ENCODE measurements at places on chromosomes 12 and 14. TPM values are rescaled to one million over a fixed set of nuclear protein-coding genes. Genes with fewer than 3 reads are reported as not detected.
A peak's percentile ranks its signal among the peaks of the same experiment; 100 is the strongest.

Gene TM7SF3
- 68.9 TPM for total RNA-seq

DNA sequence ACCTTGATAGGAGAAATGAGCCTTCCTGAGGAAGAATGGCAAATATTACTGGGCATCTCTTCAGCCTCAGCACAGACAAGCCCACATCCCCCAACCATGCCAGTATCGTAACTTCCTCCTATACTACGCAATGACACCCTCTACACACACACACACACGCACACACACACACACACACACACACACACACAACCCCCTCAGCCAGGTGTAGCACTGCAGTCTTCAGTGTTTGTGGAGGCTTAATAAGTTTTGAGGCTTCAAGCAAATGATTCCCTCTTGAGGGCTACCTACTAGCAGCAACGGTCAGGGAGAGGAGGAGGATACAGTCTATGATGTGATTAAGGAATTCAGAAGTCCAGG lies 1.6 kb downstream of the DGKA start:
- peak overlapping the region; percentile 77 for H3K4me3 ChIP-seq
- peaks cover 3% of the 10 kb centered on the region for H3K36me3 ChIP-seq
- peaks cover 45% of the 10 kb centered on the region for H3K4me1 ChIP-seq
- H3K27me3 ChIP-seq: no peaks in the 10 kb centered on the region
- H3K27ac ChIP-seq: peak overlapping the region; percentile 55
- DNase-seq: no peak

Gene ERP27
- 9.7 TPM for total RNA-seq

Gene EML5
- total RNA-seq: 2.3 TPM

DNA sequence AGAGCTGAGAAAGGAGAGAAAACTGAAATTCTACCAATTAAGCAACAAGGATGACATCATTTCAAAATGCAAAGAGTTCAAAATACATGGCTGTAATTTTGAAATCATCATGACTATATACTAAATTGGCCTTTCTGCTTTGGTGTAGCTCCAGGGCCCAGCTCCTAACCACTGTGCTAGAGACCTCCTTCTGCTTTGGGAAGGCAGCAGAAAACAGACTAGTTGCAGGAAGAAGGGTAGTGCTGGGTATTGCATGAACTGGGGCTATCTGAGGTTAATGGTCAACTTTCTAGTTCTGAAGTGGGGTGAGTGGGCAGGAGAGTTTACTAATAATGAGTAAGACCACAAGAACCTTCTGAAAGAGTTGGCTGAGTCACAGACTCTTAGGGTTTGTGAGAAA lies 66.2 kb downstream of the PTGER2 start:
- H3K27me3 ChIP-seq: no peaks in the 10 kb centered on the region
- H3K36me3 ChIP-seq: no peaks in the 10 kb centered on the region
- no peak overlapping the region for H3K27ac ChIP-seq
- no peak overlapping the region for H3K4me3 ChIP-seq
- no peak for DNase-seq

- DNase-seq: peak; percentile 85
- H3K27me3 ChIP-seq: no peaks in the 10 kb centered on the region
- peak overlapping the region; percentile 97 for H3K27ac ChIP-seq
- no peaks in the 10 kb centered on the region for H3K36me3 ChIP-seq
- H3K4me3 ChIP-seq: peak overlapping the region; percentile 27
- H3K4me1 ChIP-seq: peaks cover 93% of the 10 kb centered on the region
Observed at GRCh38 chr12:111773801-111774551, 7.2 kb downstream of the ALDH2 start.

Gene MYL2
- total RNA-seq: not detected

DNA sequence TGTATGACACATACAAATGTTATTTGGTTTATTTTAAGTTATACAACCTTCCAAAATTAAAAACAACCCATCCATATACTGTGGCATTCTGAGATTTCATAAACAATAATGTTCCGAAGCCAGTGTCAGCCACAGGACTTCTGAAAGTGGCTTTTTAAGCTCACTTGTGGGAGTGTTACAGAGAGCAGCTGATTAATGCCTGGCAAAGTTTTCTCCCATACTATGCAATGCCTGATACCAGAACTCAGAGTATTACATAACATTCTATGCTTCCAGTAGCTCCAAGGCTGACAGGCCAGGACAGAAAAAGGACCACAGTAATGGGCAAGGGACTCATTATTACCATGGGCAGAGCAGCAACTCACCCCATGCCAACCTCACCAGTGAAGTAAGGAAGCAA lies 29.3 kb downstream of the NELL2 start:
- no peak for DNase-seq
- no peak overlapping the region for H3K27ac ChIP-seq
- no peaks in the 10 kb centered on the region for H3K4me1 ChIP-seq
- H3K36me3 ChIP-seq: no peaks in the 10 kb centered on the region
- no peak overlapping the region for H3K4me3 ChIP-seq
- no peaks in the 10 kb centered on the region for H3K27me3 ChIP-seq

- H3K4me3 ChIP-seq: peak overlapping the region; percentile 37
- H3K27me3 ChIP-seq: peaks cover 51% of the 10 kb centered on the region
- no peaks in the 10 kb centered on the region for H3K4me1 ChIP-seq
- DNase-seq: no peak
Observed at GRCh38 chr14:93788543-93789227, 400 bp upstream of the PRIMA1 start.

GRCh38 chr14:61355892-61356325 lies 34.5 kb downstream of the PRKCH start:
- H3K4me3 ChIP-seq: no peak overlapping the region
- no peak for DNase-seq
- H3K27me3 ChIP-seq: no peaks in the 10 kb centered on the region
- H3K36me3 ChIP-seq: no peaks in the 10 kb centered on the region
- H3K4me1 ChIP-seq: peaks cover 36% of the 10 kb centered on the region

- H3K27ac ChIP-seq: peak overlapping the region; percentile 65
- no peak for DNase-seq
- no peak overlapping the region for H3K4me3 ChIP-seq
Observed at GRCh38 chr14:75831952-75832351, 149.8 kb downstream of the TGFB3 start.

DNA sequence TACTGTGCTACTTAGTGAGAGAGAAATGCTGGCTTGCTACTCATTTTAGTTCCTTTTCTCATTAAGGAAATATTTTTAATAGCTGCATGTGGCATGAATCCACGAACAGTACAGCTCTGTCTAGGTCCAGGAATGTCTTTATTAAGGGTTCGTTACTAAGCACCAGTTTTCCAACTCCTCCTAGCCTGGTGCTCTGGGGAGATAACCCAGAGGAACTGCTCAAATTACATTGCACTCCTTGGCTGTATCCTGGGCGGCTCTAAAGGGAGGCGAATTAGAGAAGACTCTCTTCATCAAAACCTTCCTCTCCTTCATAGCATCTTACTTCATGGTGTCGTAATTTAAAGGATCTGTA lies 101.3 kb downstream of the PPM1A start:
- no peaks in the 10 kb centered on the region for H3K4me1 ChIP-seq
- no peaks in the 10 kb centered on the region for H3K27me3 ChIP-seq
- no peak for DNase-seq
- H3K36me3 ChIP-seq: no peaks in the 10 kb centered on the region

GRCh38 chr12:117189725-117190209 lies 503 bp downstream of the FBXO21 start:
- H3K4me1 ChIP-seq: peaks cover 11% of the 10 kb centered on the region
- peak; percentile 69 for DNase-seq
- H3K4me3 ChIP-seq: peak overlapping the region; percentile 83

Gene LRRIQ1
- 0.67 TPM for total RNA-seq

Gene MTRFR
- 13.3 TPM for total RNA-seq

GRCh38 chr12:52349196-52349595 lies 18.1 kb downstream of the KRT85 start:
- H3K27me3 ChIP-seq: peaks cover 5% of the 10 kb centered on the region
- peaks cover 6% of the 10 kb centered on the region for H3K4me1 ChIP-seq
- no peak for DNase-seq

DNA sequence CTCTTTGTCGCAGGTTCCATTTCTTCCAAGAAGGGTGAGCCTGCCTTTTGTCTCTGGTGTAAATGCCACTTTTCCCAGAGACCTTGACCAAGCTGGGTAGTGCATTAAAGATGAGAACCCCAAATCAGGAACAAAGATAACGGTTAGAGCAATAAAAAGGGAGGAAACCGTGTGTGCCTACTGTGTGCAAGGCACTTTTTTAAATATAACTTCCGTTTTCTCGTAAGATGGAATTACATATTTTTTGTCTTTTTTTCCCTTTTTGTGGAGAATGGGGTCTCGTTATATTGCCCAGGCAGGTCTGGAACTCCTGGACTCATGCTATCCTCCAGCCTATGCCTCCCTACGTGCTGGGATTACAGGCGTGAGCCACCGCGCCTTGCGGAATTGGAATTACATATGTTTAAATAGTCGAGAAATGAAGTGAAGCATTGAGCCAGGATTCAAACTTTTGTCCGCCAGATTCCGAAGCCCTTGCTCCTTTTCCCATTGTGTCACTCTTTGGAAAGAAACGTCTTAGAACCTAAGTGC lies 506 bp upstream of the NABP2 start:
- H3K4me3 ChIP-seq: peak overlapping the region; percentile 73
- H3K36me3 ChIP-seq: peaks cover 5% of the 10 kb centered on the region
- no peak for DNase-seq
- no peaks in the 10 kb centered on the region for H3K27me3 ChIP-seq
- H3K27ac ChIP-seq: peak overlapping the region; percentile 96
- peaks cover 39% of the 10 kb centered on the region for H3K4me1 ChIP-seq

- no peak overlapping the region for H3K4me3 ChIP-seq
- H3K27me3 ChIP-seq: no peaks in the 10 kb centered on the region
- H3K4me1 ChIP-seq: no peaks in the 10 kb centered on the region
- no peak for DNase-seq
Observed at GRCh38 chr12:91637789-91638624, 455.4 kb upstream of the DCN start.

GRCh38 chr12:111842556-111843396 lies 748 bp downstream of the MAPKAPK5 start:
- peaks cover 37% of the 10 kb centered on the region for H3K4me1 ChIP-seq
- H3K36me3 ChIP-seq: peaks cover 18% of the 10 kb centered on the region
- H3K27ac ChIP-seq: peak overlapping the region; percentile 96
- no peaks in the 10 kb centered on the region for H3K27me3 ChIP-seq
- peak overlapping the region; percentile 95 for H3K4me3 ChIP-seq
- DNase-seq: no peak

GRCh38 chr14:99175331-99176155 lies 96.5 kb downstream of the BCL11B start:
- no peak for DNase-seq
- H3K36me3 ChIP-seq: no peaks in the 10 kb centered on the region
- no peak overlapping the region for H3K4me3 ChIP-seq
- H3K27me3 ChIP-seq: no peaks in the 10 kb centered on the region

Gene KCNMB4
- 6.0 TPM for total RNA-seq

Gene CCDC184
- total RNA-seq: 0.61 TPM

Gene IFNG-AS1
- not detected for total RNA-seq

Measured in upper lobe of right lung (tissue), 1 donor.